ELR (cell line): ENCODE measurements at places on chromosomes 5 and 9.

DNA sequence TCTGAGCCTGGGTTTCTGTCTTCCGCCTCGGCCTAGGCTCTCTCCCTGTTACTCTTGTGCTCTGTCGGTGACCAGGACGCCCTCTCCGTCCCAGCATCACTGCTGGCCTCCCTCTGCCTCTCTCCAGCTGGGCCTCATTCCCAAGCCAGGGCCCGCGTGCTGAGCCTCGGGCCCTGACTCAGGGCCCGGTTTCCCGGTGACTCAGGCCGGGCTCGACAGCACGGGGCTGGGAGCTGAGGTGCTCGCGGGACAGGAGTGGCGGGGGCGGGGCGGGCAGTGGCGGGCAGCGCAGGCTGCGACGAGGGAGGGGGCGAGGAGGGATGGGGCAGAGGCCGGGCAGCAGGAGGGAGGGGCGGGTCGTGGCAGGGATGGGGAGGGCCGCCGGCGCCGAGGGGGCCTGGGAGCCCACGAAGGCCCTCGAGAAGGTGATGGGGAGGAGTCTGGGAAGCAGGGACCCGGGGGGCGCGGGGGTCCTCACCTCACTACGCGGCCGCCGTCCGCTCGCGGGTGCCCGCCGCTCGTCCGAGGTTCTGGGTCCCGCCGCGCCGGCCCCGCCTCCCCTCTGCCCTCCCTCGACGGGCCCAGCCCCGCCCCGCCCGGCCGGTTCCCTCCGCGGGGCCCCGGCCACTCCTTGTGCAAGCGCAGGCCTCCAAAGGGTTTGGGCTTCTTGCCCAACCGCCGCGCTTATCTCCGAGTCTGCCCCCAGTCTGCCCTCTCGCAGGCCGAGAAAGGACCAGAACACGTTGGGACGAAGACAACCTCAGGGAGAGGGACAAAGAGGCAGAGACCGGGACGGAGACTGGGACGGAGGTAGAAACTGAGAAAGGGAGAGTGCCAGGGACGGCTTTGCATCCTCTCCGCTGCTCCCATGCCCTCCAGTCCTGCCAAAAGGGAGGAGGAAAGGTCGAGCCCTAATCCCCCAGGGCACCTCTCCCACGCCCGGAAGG lies at the start of gene ARAP3:
TSS of gene ARAP3 (minus strand) at position 536 of the 947 bp plus-strand sequence. CDS start 1,744 bp downstream, outside the sequence.
- DNase-seq = peak; percentile 94

GRCh38 chr9:14687042-14687719 lies 6.1 kb downstream of the ZDHHC21 start:
- DNase-seq = peak; percentile 83

DNA sequence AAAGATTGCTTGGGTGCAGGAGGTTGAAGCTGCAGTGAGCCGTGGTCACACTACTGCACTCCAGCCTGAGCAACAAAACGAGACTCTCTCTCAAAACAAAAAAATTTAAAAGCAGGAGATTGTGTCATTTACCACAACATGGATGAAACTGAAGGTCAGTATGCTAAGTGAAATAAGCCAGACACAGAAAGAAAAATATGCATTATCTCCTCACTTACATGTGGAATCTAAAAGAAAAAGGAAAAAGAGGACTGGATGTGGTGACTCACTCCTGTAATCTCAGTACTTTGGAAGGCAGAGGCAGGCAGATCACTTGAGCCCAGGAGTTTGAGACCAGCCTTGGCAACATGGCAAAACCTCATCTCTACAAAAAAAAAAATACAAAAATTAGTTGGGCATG lies 146.8 kb upstream of the DAPK1 start:
- DNase-seq = no peak

- DNase-seq = no peak
These were observed 110.3 kb downstream of the VAV2 start for GRCh38 chr9:133881671-133882381.

DNA sequence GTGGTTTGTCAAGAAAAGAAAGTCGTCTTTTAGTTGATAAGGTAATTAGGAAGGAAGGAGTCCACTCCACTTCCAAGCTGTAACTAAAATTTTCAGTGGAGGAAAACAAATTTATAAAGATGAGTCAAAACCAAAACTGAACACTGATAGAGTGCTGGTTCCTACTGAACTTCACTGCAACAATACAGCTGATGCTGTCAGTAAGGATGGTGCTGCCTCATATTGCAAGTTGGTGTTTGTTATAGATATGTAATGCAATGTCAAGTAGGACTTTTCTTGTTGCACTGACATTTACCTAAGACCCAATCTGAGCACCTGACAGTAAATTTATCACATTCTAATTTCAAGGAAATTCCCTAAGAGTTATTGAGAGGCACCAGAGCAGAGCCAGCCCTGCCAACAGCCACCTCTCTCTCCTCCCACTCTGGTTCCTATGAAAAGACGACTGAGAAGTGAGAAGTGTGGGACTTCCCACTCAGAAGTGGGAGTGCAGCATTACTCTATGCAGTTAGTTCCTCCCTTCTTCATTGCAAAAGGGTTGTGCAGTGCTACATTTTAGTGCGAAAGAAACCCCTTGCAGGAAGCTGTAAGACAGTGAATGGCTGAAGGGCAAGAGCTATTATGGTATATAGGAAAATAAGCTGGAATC lies 350.8 kb downstream of the NFIB start:
- DNase-seq = no peak

- no peak for DNase-seq
These were observed 59.0 kb downstream of the KCNIP1 start for GRCh38 chr5:170562875-170563228.

DNA sequence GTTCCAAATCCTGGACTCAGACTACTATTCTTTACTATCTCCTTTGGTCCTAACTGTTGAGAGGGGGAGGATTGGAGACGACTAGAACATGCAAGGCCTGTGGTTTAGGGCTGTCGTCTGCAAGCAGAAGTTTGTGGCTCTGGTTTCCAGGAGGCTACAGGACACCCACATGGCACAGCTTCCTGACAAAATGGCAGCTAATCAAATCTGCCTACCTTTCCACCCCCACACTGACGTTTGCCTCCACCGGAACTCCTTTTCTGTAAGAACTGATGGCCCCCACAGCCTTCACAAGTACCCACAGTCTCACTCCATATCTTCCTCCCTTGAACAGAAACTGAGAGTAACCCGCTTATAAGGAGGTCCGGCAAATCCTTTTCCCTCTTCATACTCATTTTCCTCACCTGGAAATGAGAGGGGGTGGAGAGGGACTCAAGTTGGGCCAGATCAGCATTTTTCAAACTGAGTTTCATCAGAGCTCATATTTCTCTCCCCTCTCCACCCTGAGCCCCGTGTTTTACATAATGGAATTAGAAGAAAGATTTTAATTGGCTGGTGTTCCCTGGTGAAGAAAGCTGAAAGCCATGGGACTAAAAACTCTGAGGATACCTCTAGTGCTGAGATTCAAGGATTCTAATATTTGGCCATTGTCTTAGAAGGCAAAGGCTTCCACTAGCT lies 5.2 kb downstream of the SLC31A2 start:
- no peak for DNase-seq

DNA sequence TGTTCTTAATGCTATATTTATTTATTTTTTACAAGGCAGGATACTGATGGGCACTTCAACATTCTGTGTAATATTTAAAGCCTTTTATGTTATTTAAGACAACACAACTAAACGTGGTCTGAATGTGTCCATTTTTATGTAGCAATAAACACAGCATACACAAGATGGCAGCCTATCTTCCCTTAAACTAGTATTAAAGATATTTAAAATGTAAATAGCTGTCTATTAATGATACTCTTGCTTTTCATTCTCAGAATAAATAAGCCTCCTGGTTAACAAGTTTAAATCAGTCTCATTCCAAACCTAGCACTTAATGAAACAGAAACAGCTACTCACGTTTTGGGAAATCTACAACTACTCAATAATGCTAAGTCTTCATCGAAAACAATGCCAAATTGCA lies 315.7 kb downstream of the MCTP1 start:
- DNase-seq = peak; percentile 50
